ENCODE measurements at places on chromosomes 7 and 10. TPM values are rescaled to one million over a fixed set of nuclear protein-coding genes. Genes with fewer than 3 reads are reported as not detected.

Gene CYCS
- polyA plus RNA-seq = 55.1 TPM

Gene PNLIPRP3
- polyA plus RNA-seq = not detected

Gene AQP1
- 3.9 TPM for polyA plus RNA-seq

DNA sequence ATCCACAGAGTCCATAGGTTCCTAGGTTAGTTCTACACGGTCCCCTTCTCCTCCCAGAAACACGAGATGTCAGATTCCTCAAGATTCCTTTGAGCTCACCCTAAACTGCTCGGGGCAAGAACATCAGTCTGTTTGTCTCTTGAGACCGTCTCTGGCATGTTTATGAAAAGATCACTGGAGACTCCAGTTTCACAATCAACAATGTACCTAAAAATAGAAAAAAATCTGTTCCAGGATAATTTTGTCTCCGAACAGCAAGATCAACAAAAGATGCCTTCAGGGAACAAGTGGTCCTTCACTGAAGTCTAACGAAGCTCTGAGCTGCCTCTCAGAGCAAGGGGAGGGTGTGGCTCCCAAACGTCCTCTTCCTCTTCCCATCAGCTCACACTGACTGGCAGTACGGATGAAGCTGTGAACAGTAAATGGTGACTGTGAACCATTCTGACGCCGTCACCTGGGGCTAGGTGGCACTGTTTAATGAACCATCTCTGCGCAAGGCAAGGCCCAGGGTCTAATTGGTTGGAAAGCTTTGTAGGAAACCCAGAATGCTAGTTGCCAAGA lies 156.2 kb upstream of the LYZL1 start:
- DNase-seq = peak; percentile 16

GRCh38 chr7:155229548-155230168 lies 68.0 kb upstream of the INSIG1 start:
- DNase-seq = no peak

GRCh38 chr10:6396652-6397051 lies 183.4 kb downstream of the PRKCQ start:
- peak; percentile 94 for DNase-seq

- DNase-seq = no peak
Measured at GRCh38 chr7:111657018-111657417, 94.7 kb upstream of the IMMP2L start.

DNA sequence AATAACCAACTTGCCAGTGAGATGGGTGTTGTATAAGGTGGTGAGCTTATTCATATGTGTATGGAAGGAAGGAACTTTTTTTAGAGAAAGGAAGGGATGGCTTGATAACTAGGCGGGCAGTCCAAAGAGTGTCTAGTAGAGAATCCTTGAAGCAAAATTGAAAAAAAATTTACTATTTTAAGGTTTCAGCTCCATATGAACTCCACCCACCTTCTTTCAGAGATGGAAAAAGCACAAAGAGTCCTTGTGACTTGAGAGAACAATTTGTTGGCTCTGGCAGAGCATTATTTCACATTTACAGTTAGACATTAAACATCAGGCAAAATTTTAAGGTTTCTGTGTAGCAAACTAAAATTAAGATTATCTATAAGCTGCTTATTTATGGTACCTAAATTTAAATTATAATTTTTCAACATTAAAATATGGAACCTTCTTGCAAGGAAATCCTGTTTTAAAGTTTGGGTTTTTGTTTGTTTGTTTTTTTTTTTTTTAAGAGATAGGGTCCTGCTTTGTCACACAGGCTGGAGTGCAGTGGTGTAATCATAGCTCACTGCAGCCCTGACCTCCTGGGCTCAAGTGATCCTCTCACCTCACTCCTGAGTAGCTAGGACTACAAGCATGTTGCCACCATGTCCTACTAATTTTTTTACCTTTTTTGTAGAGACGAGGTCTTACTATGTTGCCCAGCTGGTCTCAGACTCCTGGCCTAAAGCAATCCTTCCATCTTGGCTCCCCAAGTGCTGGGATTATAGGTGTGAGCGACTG lies 12.2 kb downstream of the PTPN12 start:
- no peak for DNase-seq

Measured in BJ (cell line).